HuH-7.5 (cell line): ENCODE measurements at places on chromosomes 16 and 17.
A peak's percentile ranks its signal among the peaks of the same experiment; 100 is the strongest.

GRCh38 chr16:49548325-49548970 is 174.8 kb downstream of the C16orf78 start:
- DNase-seq = no peak

GRCh38 chr17:29084541-29085146 is 41.7 kb downstream of the PIPOX start:
- DNase-seq = no peak

- no peak for DNase-seq
Observed at GRCh38 chr17:73071066-73071999, 21.2 kb downstream of the SLC39A11 start.

- DNase-seq = peak; percentile 55
Observed at GRCh38 chr17:31008374-31009041, 37.7 kb downstream of the RNF135 start.

DNA sequence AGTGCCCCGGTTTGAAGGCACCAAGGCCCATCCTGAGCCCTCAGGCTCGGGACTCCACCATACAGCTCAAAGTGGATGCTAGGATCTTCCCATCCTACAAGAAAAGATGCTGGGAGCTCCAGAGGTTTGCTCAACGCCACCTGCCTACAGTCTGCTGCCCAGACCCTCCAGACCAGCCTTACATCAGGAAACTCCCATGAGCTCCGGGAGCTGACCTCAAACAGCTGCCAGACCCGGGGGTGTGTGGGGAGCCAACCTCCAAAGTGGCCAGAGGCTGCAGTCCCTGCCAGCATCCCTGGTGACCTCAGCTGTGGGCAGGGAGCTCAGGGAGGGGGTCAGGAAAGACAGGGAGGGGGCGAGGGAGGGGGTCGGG is 43.8 kb downstream of the C16orf82 start:
- no peak for DNase-seq

- DNase-seq = no peak
Observed at GRCh38 chr16:29705030-29705429, 26.1 kb downstream of the QPRT start.

DNA sequence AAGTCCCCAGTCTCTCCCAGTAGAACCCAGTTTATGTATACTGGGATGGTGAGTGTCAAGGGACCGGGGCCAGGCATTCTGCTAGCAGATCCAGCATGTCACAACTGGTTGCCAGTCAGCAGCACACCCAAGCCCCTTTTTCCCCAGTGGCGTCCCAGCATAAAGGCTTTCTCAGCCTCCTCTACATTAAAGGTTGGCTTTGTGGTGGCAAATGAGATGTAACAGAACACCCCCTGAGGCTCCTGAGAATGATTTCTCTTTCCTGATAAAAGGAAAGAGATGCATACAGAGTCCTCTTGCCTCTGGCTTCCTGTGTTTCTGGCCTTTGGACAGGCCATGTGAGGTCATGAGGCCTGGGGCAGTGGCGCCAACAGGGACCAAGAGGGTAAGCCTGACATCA is 27.9 kb downstream of the IRX6 start:
- DNase-seq = no peak

- no peak for DNase-seq
Observed at GRCh38 chr17:27477050-27477888, 21.0 kb downstream of the KSR1 start.

GRCh38 chr17:66654764-66655163 is 180.2 kb upstream of the CACNG5 start:
- DNase-seq = no peak

GRCh38 chr16:88871730-88872416 is 5.4 kb upstream of the PABPN1L start:
- no peak for DNase-seq

DNA sequence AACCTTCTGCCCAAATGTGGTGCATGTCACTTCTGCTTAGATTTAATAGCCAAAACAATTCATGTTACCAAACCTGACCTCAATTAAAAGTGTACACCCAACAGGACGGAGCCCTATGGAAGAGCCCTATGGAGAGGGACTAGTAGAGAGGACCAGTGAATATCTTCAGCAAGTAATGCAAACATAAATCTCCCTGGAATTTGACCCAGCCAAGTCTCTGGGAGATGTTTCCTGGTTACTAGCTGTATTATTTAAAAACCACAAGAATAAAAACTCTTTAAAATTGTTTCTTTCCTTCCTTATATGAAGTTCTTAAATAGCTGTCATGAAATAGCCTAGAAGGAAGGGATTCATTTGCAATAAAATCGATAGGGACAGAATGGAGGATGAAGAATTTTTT is 255.8 kb downstream of the CDH11 start:
- no peak for DNase-seq

- DNase-seq = no peak
Observed at GRCh38 chr17:65332375-65332774, 195.2 kb downstream of the RGS9 start.

- DNase-seq = no peak
Observed at GRCh38 chr17:1267471-1267943, 2.7 kb upstream of the BHLHA9 start.

DNA sequence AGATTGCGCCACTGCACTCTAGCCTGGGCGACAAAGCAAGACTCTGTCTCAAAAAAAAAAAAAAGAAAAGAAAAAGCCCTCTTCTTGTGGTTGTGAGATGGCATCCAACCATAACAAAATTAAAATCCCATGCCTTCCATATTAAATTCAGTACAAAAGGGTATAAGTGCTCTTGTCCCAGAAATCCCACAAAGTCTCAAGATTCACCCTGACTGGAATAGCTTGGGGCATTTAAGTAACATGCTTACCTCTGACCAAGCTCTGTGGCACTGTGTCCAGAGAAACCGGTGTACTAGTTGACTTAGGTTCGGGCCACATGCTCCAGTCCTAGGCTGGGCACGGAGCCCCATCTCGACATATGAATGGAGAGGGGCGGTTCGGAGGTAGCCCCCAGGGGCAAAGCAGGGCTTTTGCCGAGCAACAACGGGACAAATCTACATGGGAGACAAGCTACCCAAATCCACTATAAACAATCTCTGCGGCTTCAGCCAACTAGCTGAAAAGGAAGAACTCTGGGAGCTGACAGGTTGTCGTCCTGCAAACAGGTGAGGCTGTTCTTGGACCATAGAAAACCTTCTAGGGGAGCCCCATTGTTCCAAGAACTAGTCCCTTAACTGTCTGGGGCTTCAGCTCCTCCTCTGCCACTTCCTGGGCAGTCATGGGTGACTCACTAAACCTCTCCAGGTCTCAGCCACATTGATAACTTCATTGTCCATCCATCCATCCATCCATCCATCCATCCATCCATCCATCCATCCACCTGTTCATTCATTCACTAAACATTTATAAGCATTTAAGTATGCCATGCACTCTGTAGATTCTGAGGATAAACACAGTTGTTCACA is 10.3 kb upstream of the IL4R start:
- DNase-seq = no peak

DNA sequence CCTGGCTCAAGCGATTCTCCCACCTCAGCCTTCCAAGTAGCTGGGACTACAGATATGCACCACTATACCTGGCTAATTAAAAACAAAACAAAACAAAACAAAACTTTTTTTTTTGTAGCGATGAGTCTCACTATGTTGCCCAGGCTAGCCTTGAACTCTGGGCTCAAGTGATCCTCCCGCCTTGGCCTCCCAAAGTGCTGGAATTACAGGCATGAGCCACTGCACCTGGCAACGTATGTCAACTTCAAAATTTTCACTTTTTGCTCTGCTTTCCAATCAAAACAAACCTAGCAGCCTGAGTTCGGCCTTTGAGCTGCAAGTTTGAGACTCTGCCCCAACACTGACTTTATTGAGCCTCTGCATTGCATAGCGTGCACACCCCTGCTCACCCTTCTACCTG is 4.5 kb upstream of the RAI1 start:
- no peak for DNase-seq

- DNase-seq = no peak
Observed at GRCh38 chr16:27550582-27550920, 607 bp downstream of the KATNIP start.

- no peak for DNase-seq
Observed at GRCh38 chr17:28317099-28317965, 1.7 kb upstream of the TMEM97 start.

GRCh38 chr17:3882276-3882675 is 10.6 kb downstream of the CAMKK1 start:
- no peak for DNase-seq

- no peak for DNase-seq
Observed at GRCh38 chr17:64554028-64554637, 47.4 kb downstream of the CEP95 start.

DNA sequence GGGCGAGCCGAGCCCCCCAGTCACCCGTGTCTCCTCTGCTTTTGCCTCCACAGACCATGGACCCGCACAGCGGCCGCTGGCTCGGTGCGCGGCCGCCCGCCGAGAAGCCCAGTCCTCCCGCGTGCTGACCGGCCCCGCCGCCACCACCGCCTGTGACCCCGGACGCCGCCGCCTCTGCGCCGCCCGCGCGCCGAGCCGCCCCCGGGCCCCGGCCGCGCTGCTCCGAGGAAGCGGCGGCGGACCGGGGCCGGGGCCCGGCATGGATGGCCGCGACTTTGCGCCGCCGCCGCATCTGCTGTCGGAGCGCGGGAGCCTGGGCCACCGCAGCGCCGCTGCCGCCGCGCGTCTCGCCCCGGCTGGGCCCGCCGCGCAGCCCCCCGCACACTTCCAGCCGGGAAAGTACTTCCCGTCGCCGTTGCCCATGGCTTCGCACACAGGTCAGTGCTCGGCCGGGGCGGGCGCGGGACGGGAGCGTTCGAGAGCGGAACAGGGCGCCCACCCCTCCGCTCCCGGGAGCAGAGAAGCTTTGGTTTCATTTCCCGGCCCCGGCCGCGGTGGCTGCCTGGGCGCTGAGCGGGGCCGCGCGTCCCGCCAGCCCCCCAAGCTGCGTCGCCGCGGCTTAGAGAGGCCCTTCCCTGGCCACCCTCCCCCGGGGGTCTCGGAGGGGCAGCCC is 4.4 kb downstream of the BAHCC1 start:
- peak; percentile 72 for DNase-seq

DNA sequence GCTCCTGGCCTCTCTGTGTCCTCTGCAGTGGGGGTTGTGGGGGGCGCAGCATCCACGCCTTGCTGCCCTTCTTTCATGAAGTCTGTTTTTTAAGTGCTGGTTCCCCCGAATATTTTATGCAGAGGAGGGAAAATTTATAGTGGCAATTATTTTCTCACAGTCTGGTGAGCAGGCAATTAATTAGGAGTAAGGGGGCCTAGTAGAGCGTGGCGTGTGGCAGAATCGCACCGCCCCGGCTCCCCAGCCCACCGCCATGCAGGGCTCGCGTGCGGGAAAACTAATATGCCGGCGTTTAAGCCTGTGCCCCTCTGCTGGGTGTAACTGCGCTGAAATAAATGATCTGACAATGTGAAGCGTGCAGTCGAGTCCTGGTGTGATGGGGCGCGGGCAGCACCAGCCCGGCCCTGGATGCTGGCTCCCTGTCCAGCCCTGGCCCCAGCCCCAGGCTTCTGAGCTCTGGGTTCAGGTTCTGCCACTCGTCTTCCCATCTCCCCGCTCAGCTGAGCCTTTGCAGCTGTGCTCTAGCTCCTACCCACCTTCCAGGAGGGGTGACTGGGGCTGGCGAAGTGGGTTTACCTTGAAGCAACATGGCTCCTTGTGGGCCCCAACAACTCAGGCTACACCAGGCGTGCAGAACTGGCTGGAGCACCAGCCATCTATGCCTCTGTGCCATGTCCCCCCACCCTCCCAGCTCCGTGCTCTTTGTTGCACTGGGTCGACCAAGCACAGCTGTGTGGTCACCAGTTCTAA is 13.8 kb downstream of the ENGASE start:
- DNase-seq = no peak
